Globus pallidus (tissue), 1 donor: ENCODE measurements at places on chromosomes 5 and 9.
A peak's percentile ranks its signal among the peaks of the same experiment; 100 is the strongest.

GRCh38 chr9:82539856-82540579, 522.9 kb downstream of the RASEF start:
- no peak for DNase-seq

DNA sequence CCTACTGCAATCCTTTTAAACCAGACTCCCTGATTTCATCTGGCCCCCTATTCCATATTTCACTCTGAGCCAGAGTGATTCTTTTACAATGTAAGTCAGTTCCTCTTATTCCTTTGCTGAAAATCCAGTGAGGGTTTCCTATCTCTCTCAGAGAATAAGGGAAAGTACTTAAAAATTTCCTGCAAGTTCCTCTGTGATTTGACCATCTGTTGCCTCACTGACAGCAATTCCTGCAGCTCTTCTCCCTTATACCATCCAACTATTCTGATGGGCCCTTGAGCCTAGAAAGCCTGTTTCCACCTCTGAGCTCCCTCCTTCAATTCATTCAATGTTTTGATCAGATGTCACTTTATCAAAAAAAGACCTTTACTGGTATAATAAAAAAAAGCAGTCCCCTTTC, 317.1 kb upstream of the CCNH start:
- no peak for DNase-seq

GRCh38 chr9:118529210-118529609, 825.0 kb downstream of the TLR4 start:
- DNase-seq: no peak

DNA sequence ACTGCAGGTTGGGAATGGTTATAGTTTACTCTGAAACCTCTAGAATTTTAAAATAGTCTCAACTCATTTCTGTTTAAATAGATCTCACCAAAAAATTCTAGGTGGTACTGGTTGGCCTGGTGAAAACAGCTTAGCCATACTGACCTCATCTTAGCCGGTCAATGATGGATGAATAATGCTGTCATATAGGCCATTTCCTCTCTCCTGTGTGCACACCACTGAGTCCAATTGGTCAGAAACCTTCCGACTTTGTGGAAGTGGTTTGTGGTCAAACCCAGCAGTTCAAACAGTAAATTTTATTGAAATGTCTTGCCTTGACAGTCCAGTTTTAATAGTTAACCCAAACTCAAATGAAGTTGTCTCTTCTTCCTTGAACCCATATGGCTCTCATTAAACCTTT, 98.6 kb downstream of the GIN1 start:
- DNase-seq: no peak

DNA sequence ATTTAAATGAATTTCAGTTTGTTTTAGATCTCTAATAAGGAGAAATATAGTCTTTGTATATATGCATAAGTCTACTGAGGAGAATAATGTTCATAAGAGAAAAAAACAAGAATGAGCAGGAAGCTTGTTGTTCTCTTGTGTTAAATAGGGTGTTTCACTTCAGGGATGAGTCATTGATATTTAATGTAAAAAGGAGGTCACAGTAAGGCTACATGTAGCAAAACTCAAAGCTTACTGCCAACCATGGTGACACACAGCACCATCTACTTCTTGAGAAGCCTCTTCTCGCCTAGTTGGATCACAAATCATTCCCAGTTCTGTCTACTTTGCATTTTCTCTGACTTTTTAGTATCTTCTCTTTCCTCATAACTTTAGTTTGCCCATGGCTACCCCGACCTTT, 1466.0 kb upstream of the C9orf72 start:
- DNase-seq: no peak

- no peak for DNase-seq
These were observed 340.9 kb downstream of the EFNA5 start for GRCh38 chr5:107329850-107330249.

DNA sequence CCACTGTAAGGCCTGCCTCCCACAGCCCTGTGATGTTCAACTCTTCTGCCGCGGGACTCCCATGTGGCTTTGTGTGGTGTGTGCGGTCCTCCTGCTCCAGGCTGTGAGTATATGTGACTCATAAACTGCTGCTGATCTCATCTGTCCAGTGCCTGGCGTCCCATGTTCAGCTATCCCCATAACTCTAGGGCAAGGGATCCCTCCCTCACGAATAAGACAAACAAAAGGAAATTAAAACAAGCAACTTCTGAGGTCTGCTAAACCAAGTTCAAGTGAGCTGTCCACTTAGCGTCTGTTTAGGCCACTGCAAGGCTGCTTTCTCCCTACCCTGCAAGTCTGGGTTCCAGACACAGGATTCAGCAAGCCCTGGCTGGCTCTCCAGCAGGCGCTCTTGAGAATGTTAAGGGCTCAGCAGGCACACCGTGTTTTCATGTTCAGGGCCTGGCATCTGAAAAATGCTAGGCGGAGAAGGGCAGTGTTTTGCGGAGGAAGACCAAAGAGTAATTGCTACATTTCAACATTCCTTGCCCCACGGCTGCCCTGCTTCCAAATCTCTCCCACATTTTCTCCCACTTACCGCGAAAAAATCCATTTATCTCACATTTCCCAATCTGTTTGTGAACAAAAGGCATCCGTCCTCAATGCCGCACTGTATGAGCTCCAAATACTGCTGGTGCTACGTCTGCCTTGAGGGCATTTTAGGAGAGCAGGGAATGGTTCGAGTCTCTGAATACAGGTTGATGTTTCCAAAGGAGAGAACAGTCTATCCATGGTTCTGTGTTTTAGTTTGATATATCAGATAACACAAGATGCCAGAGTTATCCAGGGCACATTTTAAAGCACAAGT, 280.2 kb downstream of the SEMA5A start:
- DNase-seq: no peak

GRCh38 chr9:96691326-96691725, 36.2 kb upstream of the PRXL2C start:
- DNase-seq: no peak

- DNase-seq: no peak
These were observed 638 bp downstream of the MARCHF3 start for GRCh38 chr5:127029581-127030258.

GRCh38 chr5:15065091-15065490, 193.5 kb upstream of the ANKH start:
- DNase-seq: no peak

- DNase-seq: no peak
These were observed 37.4 kb downstream of the CCDC125 start for GRCh38 chr5:69295088-69295754.

- DNase-seq: peak; percentile 41
These were observed 253.4 kb downstream of the ARHGAP26 start for GRCh38 chr5:143023411-143024096.

DNA sequence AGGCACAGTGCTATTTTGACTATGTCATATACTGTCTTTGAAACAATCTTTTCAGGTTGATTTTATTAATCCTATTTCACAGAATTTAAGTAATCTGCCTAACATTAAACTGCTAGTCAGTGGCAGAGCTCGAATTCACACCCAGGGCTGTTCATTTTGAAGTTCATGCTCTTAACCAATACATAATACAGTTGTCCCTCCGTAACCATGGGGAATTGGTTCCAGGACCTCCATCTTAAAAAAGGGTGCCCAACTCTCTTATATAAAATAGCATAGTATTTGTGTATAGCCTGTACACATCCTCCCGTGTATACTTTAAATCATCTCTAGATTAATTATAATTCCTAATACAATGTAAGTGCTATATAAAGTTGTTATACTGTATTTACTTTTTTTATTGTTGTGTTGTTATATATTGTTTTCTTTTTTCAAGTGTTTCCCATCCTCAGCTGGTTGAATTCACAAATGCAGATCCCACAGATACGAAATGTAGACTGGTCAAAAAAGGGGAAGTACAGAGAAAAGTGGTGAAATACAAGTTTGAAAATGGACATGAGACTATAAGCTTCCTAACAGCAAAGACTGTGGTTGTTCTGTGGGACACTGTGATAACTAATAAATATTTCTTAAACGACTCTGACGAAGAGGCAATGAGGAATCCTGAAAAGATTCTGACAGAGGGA, 18.3 kb downstream of the RFX3 start:
- no peak for DNase-seq

DNA sequence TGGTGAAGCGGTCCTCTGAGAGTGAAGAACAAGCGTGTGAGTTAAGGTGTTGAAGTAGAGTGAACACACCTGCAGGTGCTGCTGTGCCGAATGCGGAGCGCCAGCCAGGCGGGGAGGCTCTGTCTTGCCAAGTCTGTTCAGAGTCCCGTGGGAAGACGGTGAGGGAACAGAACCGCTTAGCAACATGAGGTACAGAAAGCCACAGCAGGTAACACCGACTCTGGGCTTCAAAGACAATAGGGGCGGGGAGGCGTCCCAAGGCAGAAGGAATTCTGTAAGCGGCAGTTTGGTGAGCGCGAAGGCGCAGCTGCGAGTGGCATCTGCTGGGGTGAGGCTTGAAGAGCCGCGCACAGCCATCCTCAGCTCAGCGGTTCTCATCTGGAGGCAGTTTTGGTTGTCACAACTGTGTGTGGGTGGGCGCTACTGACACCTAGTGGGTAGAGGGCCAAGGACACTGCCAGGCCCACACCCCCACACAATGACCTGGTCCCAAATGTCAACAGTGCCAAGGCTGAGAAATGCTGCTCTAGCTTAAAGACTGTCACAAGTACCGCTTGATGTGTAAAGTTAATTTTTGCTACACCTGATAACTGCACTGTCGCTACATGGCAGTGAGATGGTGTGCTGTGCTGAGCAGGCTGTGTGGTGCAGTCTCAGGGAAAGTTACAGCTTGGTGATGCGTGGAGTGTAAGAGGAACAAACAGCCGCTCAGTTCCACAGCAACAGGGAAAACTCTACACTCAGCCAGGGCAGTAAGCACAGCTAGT, 67.4 kb upstream of the TBC1D9B start:
- DNase-seq: peak; percentile 60

- no peak for DNase-seq
These were observed 70.6 kb downstream of the TENT4A start for GRCh38 chr5:6783787-6784186.

DNA sequence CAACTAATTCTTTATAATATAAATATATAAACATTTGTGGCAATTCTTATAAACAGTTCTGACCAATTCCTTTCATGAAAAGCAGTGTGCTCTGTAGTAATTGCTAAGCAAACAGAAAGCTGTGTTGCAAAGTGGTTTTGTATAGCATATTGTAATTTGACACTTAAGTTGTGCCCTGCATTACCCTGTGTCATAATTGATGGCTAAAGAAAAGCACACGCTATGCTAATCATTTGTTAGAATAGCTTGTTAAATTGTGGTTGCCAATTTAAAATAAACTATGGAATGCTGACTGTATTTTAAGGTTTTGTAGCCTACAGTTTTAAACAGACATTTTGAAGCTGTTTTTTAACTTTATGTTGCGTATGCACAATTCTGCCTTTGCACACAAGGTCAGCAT, 140.0 kb downstream of the PBX3 start:
- no peak for DNase-seq

DNA sequence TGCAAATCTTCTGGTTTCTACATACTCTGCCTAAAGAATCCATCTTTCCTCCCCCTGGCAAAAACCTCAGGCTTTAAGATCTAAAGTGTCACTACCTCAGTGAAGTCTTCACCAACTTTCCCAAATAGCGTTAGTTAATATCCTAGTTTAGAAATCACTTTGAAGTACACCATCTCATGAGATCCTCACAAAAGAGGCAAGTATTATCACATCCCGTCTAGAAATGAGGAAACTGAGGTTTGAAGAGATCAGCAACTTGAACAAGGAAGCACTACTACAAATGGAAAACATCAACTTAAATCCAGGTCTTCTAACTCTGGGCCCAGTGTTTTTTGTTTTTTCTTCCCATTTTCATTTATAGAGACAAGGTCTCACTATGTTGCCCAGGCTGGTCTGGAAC, 4.6 kb downstream of the AP3B1 start:
- DNase-seq: no peak

DNA sequence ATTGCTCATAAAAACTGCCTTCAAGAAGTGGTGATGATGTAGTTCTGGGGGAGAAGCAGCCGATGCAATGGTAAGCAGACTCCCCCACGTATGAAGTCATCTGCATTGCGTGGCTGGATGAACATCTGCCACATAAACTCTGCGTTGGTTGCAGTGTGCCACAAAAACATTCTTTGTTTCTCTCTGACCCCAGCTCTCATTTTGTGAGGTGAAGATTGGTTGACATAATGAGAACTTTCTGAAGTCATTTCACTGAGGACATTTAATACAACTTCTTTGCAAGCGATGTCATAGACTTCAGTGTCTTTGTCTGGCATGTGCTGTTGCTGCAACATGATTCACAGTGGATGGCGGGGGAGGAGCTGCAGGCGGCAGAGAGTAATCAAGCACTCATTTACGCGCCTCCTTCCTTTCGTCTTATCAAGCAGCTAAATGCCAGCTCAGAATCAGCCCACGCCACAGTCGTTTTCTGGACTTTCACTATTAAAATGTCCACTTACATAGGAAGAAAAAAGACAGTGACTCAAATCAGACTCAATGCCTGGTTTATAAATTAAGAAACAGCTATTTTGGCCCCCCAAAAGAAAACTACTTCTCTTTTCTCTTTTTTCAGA, 91.5 kb upstream of the NFIL3 start:
- DNase-seq: peak; percentile 13

DNA sequence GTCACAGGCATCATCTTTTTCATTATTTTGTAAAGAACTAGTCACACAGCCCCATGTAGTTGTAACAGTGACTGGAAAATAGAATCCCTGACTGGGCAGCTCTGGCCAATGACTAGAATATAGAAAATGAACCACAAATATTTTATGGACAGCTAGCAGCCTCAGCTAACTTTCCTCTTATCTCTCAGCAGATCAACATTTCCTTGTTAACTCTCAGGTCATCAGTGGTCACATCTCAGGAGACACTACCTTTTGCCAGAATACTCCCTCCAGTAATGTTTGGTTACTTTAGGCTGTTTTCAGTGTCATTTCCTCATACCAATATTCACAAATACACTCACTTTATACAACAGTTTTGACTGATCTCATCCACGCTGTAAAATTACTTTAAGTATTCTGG, 43.9 kb downstream of the FAM169A start:
- no peak for DNase-seq

DNA sequence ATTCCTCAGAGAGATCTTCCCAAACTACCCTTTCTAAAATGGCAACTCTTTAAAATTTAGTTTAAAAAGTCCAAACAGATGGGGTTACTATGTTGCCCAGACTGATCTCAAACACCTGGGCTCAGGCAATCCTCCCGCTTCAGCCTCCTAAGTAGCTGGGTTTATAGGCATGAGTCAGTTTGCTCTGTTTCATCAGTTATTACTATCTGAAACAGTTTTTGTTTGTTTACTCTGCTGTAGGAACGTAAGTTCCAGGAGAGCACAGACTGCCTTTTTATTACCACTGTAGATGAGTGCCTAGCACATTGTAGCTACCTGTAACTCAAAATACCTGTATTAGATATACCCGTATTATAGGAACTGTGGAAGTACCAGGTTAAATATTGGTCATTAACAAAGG, 89.4 kb downstream of the UHRF2 start:
- no peak for DNase-seq

DNA sequence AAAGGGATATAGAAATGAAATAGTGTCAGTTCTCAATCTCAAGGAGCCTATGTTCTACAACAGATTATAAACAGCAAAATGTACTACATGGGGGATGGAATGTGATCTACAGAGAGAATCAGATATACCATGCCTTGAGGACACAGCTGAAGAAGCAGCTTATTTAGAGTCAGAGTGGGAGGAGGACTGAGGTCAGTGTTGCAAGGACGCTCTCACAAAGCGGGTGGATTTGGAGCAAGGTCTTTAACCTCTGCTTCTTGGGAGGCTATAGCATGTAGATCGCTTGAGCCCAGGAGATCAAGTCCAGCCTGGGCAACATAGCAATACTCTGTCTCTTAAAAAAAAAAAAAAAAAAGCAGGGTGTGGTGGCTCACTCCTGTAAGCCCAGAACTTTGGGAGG, 32.8 kb upstream of the PLIN2 start:
- no peak for DNase-seq
